ENCODE measurements at places on chromosomes 12 and 14.
A peak's percentile ranks its signal among the peaks of the same experiment; 100 is the strongest.

DNA sequence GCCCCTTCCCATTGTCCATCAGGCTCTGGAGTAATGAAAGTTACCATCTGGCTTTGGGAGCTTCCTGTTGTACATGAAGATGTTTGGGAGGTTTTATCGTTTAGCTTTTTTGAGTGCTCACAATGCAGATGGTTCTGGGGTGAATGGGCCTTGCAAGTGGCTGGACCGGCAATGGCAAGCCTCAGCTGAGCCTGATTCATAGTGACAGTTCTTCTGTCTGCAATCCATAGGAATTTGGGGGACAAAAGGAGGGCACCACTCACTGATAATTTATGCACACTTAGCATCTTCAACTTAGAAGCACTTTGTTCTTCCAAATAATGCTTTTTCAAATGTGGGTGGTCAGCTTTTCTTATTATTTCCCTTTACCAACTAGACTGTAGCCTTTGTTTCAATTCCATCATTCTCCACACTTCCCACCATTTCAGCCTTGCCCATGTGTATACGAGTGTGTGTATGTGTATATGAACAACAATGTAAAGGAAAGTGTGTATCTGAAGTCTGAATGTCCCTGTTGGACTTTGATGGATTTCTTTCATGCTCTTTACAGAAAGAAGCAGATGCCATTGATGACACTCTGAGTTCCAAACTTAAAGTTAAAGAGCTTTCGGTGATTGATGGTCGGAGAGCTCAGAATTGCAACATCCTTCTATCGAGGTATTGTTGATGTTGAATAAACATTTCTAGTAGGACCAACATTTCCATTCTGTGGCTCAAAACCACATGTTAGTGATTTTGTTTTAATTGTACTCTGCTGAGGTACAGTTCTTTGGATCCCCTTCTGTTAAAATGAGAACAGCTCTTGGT, 125.5 kb downstream of the GPR135 start:
- DNase-seq = no peak

- DNase-seq = no peak
Observed at GRCh38 chr12:13816394-13816793, 165.0 kb downstream of the GRIN2B start.

DNA sequence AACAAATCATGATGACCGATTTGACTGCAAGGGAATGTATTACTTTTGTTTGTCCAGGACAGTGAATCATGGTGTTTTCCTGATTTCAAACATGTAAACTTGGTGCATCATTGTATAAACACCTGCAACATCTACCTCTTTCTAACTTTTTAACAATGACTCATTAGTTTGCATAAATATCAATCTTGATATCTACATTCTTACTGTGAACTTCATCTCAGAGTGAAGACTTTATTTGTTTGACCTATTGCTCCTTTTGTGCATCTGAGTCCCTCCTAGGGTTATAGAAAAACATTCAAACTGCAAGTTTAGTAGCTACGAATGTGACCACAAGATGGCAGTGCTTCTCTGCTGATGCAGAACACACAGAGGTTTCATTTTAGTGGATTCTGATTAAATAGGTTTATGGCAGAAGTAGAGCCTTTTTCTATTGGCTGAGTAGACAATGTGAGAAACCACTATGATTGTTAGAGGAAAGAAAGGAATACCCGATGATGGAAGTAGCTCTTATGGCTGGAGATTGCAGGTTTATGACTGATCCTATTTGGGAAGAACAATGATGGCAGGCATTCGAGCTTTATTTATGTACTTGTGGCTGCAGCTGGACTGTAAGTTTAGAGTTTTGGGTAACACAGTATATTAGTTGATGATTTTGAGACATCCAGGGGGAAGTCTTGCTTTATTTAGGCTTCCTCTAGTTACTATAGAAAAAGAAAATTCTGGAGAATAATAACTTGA, 244.2 kb upstream of the OR4E1 start:
- DNase-seq = no peak

DNA sequence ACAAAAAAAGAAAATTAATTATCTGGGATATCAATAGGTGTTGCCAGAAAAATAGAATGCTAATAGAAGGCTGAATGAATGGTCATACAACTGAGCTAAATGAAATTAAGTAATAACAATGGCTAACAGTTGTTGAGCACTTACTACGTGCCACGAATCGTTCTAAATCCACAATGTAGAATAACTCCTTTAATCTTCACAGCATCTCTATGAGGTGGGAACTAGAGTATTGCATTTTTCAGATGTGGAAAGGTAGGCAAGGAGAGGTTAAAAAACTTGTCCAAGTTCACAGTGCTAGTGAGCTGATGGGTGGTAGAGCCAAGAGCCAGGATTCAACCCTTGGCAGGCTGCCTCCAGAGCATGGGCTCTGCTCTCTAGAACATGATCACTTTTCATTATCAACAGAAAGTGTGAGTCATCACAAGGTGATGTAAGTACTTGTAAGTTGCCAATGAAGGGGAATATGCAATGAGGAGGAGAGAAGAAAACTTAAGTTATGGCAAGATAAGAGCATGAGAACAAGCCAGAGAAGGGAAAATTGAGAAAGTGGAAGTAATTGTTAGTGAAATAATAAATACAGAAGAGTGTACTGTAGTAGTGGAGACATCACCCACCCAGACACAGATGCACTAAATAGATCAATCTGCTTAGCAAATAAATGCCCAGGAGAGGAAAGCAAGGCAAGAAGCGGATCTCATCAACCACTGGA, 122.1 kb downstream of the PRKD1 start:
- no peak for DNase-seq

- DNase-seq = no peak
Observed at GRCh38 chr14:61737915-61738314, 24.3 kb upstream of the SNAPC1 start.

DNA sequence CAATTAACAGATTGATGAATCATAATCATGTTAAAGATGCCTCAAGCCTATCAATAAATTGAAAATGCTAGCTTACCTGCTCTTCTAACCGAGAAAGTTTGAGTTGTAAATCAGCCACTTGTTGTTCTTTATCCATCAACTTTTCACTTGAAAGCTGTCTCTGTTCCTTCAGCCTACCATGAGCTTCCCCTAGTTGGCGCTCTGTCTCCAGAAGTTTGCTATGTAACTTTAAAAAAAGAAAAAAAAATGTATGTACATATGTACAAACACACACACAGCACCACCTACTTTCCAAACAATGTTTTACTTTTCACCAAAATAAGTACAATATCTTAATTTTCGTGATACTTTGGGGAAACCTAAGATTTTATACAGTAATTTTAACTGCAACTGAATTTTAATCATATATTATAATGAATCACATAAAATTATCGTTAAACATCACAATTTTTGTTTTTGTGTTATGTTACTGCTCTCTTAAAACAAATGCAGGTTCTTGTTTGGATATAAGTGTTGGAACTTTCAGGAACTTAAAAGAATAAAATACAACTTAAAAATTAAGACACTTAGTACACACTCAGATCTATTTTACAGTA, 101.2 kb downstream of the EEA1 start:
- DNase-seq = peak; percentile 68

DNA sequence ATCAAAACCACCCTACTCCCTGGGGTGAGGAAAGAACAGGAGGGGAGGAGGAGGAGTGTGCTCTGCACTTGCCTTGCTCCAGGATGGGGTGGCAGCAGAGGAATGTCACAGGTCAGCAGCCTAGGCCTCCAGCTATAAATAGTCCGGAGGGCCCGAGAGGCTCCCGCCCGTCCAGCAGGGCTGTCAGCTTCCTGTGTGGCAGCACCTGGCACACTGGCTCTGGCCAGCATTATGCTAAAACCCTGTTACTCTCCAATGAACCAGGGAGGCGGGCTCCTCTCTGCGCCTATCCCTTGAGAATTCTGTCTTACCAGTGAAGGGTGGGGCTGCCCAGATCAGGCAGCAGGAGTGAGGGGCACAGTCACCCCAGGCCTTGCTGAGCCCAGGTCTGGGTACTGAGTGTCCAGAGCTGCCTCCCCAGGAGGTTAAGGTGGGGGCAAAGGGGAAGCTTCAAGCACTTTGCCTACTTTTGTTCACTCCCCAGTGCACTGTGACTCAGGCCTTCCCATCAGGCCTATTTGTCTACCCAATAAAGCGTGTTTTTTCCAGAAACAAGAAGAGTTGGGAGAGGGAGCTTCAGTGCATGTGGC, 1.2 kb upstream of the COX14 start:
- no peak for DNase-seq

DNA sequence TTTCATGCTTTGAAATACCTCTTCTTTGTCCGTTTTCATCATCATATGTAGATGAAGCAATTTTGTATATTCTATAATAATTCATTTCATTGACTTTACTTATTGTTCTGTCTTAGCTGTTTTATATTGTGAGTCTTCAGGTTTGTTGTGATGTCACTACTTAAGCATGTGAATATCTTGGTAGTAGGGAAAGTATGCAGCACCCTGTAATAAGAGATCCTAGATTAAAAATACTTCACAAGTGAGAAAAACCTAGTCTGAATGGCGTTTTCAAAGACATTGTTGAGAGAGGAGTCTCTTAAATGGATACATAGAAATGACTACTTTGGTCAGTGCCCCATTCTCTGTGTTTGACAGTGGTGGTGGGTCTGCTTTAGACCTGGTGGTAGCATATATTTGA, 61.4 kb downstream of the SLC16A7 start:
- DNase-seq = no peak

DNA sequence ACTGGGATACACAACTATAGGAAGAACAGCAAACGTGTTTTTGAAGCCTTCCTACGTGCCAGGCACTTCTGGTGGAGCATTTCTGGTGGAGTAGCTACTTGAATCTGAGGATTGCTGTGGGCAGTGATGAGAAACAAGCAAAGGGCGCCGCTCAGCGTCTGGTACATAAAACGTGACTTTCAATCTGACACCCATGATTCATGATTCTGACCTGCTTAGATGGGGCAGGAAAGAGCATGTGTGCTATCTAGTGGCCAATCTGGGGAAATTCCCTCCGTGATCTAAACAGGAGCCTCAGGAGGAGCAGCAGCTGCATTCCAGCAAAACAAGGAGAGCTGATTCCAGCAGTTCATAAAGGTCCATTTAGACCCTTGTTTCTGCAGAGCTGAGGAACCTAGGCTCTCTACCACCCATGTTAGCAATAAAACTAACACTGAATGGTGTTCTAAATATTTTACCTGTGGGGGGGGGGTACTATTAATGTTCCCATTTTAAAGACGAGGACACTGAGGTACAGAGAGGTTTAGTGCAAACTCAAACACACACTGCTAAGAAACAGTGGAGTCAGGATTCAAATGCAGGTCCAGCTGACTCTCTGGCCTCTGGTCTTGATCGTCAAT, 37.8 kb downstream of the PAH start:
- no peak for DNase-seq

DNA sequence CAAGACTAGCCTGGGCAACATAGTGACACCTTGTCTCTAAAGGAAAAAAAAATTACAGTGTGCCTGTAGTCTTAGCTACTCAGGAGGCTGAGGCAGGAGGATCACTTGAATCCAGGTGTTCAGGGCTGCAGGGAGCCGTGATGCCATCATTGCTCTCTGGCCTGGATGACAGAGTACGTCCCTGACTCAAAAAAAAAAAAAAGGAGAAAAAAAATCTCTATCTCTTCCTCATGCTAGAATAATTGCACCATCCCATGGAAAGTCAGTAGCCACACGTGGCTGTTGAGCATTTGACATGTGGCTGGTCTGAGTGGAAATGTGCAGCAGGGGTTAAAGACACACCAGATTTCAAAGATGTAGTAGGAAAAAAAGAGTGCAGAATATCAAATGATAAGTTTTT, 3.8 kb downstream of the RILPL1 start:
- DNase-seq = no peak

DNA sequence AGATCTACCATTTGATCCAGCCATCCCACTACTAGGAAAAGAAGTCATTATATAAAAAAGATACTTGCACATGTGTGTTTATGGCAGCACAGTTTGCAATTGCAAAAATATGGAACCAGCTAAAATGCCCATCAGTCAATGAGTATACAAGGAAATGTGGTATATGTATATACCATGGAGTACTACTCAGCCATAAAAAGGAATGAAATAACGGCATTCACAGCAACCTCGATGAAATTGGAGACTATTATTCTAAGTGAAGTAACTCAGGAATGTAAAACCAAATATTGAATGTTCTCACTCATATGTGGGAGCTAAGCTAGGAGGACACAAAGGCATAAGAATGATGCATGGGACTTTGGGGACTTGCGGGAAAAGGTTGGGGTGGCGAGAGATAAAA, 402.6 kb downstream of the RAD51B start:
- no peak for DNase-seq

DNA sequence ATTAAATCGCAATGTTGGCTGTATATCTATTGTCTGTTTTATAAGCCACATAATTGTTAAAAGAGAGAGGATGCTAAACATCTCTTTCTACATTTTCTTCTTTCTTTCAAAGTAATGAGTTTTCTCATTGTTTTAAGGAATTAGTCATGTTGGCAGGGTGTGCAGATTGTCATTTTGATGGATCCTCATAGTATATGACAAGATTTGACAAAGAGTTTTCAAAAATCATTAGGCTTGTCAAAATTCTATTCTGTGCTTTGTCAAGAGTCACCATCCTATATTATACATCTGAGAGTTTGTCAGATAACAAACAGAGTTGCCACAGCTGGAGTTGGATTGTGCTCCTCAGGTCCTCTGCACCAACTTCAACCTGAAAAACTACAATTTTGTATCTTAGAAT, 35.4 kb upstream of the APPL2 start:
- DNase-seq = no peak

GRCh38 chr14:23398348-23398747, 9.7 kb downstream of the MYH6 start:
- no peak for DNase-seq

- no peak for DNase-seq
Observed at GRCh38 chr12:81128930-81129554, 51.2 kb downstream of the ACSS3 start.

GRCh38 chr12:53120685-53121525, 17.6 kb downstream of the SOAT2 start:
- no peak for DNase-seq
